ENCODE measurements at places on chromosomes 6 and 20.

GRCh38 chr6:14305624-14306023, 188.1 kb downstream of the CD83 start:
- DNase-seq = no peak

- no peak for DNase-seq
Measured at GRCh38 chr6:8065519-8065911, 1.3 kb upstream of the BLOC1S5 start.

DNA sequence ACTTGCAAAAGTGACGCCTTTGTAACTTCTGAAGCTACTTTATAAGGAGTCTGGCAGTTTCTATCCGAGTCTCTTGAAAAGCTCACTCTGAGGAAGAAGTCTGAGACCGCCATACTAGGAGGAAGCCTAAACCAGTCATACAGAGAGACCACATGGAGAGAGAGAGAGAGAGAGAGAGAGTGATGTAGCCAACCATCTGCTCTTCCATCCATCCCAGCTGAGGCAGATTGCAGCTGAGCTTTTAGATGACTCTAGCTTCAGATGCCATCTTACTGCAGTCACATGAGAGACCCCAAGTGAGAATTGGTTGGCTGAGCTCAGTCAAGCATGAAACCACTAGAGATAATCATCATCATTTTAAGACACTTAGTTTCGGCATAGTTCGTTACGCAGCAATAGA, 15.0 kb upstream of the DTNBP1 start:
- no peak for DNase-seq

- DNase-seq = peak; percentile 17
Measured at GRCh38 chr20:15111654-15112053, 774.2 kb upstream of the FLRT3 start.

DNA sequence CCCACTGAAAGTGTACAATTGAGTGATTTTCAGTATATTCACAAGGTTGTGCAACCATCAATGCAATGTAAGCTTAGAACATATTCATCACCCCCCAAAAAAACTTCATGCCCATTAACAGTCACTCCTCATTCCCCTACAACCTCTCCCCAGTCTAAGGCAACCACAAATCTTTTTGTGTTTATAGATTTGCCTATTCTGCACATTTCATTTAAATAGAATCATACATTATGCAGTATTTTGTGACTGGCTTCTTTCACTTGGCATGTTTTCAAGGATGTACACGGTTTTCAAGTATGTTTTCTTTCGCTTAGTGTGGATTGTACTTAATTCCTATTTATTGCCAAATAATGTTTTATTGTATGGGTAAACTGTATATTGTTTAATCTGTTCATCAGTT, 329.3 kb upstream of the RNF24 start:
- DNase-seq = no peak
